ENCODE measurements at places on chromosomes 7 and 10. TPM values are rescaled to one million over a fixed set of nuclear protein-coding genes. Genes with fewer than 3 reads are reported as not detected.

GRCh38 chr10:71262027-71262426 is 49.7 kb downstream of the UNC5B start:
- no peak for DNase-seq

GRCh38 chr10:15053061-15053460 is 9.3 kb downstream of the OLAH start:
- no peak for DNase-seq

DNA sequence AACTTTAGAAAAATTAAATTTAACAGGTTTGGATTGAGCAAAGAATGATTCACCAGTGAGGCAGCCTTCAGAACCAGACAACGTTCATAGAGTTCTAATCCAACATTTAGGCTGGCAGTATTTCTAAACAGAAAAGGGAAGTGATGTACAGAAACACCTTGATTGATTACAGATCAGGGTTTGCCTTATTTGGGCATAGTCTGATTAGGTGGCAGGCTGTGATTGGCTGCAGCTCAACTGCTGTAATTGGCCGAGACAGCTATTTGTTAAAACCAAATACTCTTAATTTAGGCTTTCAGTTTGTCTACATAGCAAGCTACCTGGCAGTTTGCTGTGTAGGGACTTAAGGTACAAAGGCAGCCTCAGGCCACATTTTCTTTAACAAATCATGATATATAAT is 802.5 kb downstream of the IPMK start:
- no peak for DNase-seq

DNA sequence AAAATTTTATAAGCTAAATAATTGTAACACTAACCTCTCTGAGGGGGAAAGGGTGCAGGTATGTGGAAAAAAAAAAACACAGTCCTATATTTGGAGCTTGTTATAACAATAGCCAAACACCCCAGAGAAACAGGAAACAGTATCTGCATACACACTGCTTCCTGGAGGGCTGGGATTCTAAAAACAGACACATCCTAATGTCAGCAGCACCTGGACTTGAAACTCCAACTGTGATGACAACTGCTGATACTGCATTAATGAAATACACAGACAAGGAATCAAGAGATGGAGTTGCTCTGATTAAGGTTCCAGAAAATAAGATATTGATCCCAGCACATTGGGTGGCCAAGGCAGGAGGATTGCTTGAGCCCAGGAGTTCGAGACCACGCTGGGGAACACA is 9.3 kb downstream of the DAGLB start:
- no peak for DNase-seq

The RASA4 gene
- 52.4 TPM for total RNA-seq

DNA sequence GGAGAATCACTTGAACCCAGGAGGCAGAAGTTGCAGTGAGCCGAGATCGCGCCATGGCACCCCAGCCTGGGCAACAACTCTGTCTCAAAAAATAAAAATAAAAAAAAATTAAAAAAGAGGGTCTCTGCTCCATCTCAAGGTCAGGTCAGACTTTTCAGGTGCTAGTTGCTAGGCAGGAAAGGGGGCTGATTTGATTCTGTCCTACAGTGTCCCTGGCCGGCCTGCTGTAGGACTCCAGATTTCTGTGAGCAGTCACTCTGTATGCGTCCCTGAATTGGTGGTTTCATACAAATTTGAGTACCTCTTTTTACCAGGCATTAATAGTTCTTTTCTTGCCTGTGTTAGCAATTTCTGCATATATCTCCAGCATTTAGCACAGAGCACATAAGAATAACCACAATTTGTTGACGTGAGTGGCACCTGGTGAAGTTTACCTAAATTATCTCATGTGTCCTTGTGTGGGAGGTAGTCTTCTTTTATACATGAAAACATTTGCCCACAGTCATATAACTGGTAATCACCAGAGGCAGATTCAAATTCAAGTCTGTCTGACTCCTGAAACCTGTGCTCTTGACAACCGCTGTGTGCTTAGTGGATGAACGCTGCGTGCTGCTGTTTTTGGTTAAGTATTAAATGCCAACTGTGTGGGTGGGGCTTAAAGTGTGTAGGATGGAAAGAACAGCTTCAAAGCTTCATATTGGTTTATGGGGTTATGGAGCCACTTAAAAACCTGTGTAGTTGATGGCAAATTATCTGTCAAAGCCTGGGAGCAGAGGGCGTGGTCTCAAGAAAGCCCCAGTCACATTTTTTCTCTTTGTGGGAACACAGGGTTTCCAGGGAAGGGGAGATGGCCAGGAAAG is 3.2 kb upstream of the ZNF775 start:
- peak; percentile 16 for DNase-seq

DNA sequence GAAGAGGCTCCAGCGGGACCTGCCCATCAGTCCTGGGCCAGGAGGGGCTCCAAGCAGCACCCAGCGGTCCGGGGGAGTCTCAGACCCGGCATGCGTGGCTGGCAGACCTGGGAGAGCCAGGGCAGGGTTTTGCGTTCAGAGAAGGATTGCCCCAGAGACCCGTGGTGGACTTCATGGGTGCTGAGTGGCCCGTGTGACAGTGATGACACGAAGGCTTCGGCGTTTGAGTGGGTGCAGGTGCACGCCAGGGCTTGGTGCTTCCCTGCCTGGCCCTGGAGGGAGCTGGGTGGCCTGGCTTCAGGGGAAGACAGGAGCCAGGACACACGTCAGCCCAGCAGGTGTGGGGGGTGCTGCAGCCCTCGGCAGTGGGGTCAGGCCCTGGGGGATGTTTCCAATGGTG is 13.9 kb downstream of the ORAI2 start:
- no peak for DNase-seq

GRCh38 chr10:133276435-133277201 is at the start of gene ADAM8:
Gene ADAM8 (minus strand): TSS chr10:133276868. CDS start chr10:133276817, 51 bp downstream.
- DNase-seq, result no peak

The WIPF3 gene
- 1.4 TPM for total RNA-seq

GRCh38 chr7:593324-594115 is 73.9 kb upstream of the PDGFA start:
- no peak for DNase-seq

The RTKN2 gene
- total RNA-seq, result 0.06 TPM

The HUS1 gene
- 35.8 TPM for total RNA-seq

DNA sequence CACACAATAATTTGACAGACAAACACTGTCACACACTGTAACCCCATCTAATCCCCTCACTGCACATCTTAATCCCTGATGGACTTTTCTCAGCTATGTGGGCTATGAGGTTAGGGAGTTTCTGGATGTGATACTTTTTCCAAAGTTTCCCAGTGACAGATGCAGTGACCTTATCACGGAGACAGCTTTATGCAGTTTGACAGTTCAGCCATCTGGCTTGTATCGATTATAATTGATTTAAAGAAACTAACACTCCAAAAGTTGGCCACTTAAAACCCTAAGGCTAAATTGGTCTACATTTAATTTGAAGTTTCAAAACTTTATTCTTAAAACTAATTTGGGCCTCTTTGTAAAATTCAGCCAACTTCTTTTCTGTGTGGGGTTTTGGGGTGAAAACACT is 196.7 kb downstream of the SDK1 start:
- DNase-seq, result no peak

- no peak for DNase-seq
These were observed 10.4 kb upstream of the SMC3 start for GRCh38 chr10:110556969-110557601.

The DYDC2 gene
- total RNA-seq, result not detected

The NEURL1 gene
- 0.13 TPM for total RNA-seq

The AFAP1L2 gene
- 3.9 TPM for total RNA-seq

DNA sequence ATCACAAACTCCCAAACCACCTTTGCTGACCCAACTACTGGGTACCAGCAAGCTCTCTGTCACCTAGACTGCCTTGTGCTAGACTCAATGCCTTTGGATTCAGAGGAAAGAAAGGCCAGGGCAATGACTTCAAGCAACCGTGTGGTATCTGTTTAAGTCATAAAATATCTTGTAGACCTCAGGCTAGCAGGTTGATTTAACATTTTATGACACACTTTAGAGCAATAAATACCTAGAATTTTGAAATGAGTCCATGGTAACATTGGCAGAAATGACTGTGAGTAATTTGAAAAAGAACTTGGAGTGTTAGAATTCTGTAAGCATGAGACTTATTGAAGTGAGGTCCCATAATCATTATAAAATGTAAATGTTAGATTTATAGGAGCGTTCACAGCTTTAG is 87.2 kb downstream of the TWIST1 start:
- no peak for DNase-seq

The RADIL gene
- 6.1 TPM for total RNA-seq
